ENCODE measurements at places on chromosomes 16 and 17.
A peak's percentile ranks its signal among the peaks of the same experiment; 100 is the strongest.

DNA sequence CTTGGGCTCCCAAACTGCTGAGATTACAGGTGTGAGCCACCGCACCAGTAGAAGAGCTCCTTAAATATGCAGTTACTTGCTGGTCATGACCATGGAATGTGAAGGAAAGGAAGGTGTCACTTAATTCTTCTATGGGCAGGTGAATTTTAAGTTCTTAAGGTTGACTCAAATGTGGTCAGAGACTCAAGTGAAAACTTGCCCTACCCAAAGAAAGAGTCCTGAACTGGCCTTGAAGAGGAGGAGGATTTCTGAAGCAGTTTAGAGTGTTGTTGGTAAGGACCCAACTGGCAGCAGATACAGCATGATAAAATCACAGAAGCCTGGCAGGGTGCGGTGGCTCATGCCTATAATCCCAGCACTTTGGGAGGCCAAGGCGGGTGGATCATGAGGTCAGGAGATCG lies 29.4 kb downstream of the CHD9 start:
- no peak for DNase-seq

- no peak for DNase-seq
These were observed 39.6 kb upstream of the DUSP14 start for GRCh38 chr17:37450112-37450511.

DNA sequence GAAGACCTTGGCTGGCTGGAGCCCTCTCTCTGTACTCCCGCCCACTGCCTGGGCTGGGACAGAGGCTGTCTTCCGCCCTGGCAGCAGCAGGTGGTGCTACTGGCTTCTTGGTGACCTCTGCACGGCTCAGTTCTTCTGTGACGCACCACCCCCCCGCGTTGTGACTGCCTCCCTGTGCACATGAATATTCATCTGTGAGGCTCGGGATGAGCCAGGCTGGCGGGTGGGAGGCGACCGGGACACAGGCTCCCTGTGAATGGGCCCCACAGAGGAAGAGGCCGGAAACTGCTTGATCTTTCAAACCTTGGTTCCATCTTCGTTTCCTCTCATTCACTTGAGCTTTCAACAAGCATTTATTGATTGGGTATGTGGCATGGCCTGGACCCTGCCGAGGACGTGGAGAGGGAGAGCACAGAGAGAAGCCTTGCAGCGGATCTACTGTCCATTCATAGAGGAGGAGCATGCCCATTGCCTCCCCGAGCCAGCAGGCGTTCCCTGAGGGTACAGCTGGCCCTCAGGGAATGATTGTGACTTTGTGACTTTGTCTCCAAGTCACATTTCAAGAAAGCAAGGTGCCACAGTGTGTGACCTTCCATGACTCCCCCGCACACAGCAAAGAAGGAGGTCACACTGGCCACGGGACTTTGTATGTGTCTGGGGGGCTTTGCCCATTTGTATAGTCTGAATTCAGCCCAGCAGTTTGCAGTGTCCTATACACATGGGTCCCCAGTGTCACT lies 45.0 kb downstream of the B9D1 start:
- DNase-seq: peak; percentile 39

- DNase-seq: peak; percentile 22
These were observed 611 bp downstream of the RRAD start for GRCh38 chr16:66924527-66925321.

DNA sequence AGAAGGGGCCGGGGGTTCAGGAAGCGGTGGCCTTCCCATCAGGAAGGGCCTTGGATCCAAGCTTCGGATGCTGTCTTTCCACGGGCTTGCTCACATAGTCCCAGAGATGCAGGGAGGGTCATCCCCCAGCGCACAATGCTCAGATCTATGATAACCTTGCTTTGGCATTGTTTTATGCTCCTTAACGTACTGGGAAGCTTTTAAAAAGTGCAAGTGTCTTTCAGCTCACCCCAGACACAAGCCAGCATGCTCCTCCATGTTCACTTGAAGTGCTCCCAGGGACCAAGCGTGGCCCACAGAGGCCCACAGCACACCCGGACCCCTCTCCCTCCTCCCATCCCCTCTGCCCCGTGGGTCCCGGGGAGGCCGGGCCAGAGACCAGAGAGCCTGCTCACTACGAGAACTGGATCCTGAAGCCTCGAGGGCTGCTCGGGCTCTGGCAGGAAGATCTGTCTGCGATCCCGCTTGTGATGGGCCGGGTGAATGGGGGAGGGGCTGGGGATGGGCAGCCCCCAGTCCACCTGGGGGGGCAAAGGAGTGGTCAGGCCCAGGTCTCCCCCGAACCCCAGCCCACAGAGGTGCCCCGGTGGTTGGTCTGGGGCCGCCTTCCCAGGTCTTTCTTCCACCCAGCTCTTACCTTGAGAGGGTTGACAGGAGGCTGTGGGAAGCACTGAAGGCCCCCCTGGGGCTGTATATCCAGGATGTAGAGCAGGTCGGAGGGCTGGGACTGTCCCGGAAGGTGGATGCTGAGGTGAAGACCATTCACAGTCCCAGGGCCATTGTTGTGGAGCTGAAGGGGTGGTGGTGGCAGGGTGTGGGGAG lies 11.8 kb upstream of the FAM171A2 start:
- no peak for DNase-seq

GRCh38 chr17:42182927-42183734 lies 2.1 kb downstream of the HCRT start:
- no peak for DNase-seq

DNA sequence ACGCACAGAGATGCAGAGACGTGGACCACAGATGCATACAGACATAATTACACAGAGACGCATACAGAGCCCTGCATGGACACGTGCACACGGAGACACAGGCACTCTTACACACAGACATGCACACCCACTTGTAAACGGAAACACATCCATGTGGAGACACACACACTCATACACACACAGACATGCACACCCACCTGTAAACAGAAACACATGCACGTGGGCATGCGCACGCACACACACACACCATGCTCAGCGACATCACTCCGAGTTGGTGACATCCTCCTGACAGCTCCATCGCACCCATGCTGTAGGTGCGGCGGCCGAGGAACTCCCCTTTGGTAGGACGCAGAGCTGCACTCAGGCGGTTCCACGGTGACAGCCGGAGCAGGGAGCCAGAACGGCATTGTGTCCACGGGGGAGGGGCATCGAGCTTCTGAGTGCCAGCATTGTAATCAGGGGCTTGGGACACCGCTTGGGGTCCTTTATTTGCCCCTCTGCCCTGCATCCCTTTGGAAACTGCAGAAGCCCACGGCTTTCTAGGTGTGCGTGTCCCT lies 233.5 kb downstream of the RBFOX3 start:
- no peak for DNase-seq

DNA sequence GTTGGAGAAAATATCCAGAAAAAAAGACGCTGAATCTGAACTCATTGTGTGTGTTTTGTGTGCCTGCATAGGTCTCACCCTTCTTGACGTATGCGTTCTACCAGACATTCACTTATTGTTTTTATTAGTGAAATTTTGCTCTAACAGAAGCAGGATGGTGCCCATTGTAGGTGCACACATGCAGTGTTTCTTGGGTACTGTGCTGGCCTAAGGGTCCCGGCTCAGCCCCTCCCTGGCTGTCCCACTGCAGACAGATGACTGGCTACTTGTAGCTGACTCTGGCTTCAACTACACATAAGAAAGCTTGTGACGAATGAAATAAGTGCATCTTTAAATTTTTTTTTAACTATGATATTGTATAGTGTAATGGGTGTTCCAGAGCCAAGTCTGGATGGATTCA lies 227.0 kb downstream of the CBLN1 start:
- DNase-seq: no peak

DNA sequence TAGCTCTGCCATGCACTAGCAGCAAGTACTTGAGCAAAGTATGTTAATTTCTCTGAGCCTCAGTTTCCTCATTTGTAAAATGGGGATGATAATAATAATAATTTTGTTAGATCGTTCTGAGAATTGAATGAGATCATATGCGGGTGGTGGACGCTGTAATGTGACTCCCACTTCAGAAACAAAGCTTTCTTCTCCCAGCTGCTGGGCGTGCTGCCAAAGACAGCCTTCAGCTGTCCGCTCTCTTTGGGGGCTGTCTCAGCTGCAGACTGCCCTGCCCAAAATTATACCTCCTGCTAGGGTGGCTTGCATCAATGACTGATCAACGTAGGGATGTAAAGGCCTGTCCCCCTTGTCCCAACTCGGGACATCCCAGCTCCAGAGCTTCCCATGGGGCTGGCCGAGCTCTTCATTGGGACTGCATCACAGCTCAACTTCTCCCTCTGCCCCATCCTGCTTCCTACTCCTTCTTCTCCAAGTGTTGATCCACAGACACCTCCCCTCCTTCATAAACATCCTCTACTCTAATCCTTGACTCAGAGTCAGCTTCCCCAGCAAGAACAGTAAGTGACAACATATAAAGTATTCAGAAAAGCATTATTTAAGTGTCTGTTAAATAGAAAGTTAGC lies 30.7 kb upstream of the CDH5 start:
- no peak for DNase-seq

GRCh38 chr16:85780281-85780680 lies 19.1 kb downstream of the EMC8 start:
- no peak for DNase-seq

DNA sequence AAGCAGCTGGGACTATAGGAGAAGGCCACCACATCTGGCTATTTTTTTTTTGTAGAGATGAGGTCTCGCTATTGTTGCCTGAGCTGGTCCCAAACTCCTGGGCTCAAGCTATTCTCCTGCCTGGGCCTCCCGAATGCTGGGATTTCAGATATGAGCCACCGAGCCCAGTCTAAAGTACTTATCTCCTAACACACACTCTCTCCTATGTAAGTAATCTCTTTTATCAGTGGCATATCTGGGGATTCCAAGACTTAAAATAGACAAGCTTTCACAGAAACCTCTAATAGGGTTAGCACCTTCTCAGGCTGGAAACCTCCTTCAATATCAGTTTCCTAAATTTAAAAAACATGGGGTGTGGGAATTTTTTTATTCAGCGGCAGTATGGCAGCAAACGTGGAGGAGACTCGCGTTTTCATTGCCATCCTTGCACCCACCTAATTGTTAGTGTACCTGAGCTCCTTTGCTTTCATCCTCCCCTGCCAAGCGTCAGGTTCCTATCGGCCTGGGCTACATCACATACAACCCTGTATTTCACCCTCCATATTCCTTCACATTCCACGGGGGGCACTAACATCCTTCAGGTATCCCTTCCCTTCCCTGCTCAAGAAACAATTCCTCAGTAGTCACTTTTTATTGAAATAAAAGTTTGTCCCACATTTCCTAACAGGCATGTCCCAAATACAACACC lies 1.1 kb downstream of the EZH1 start:
- DNase-seq: no peak

GRCh38 chr17:17876959-17877528 lies 40.3 kb upstream of the SREBF1 start:
- no peak for DNase-seq

DNA sequence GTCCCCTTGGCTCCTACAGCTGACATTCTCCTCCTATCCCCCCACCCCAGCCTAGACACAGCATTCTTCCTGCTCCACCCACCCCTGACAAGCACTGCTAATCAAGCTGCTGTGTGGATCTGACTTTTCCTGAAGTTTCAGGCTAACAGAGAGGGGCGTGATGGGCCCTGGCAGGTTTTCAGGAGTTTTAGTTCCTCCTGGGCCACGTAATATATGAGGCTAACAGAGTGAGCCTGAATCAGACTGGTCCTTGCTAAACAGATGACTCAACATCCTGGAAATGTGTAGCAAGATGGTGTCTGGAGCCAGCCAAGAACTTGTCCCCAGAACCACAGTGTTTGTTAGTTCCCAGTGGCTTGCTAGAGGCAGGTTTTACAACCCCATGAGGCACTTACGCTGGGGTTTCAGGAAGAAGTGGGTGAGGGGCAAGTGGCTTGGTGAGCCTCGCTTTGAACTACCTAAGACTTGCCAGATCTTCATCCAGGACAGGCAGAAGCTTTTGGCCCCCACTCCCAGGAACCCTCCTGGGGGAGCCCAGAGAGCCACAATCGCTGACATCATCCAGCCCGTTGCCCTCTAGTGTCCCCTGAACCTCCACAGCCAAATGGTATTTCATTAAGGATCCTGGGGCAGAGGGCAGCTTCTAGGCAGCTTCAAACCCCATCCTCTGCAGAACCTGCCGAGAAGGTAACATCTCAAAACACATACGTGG lies 15.9 kb downstream of the TMEM92 start:
- peak; percentile 58 for DNase-seq

DNA sequence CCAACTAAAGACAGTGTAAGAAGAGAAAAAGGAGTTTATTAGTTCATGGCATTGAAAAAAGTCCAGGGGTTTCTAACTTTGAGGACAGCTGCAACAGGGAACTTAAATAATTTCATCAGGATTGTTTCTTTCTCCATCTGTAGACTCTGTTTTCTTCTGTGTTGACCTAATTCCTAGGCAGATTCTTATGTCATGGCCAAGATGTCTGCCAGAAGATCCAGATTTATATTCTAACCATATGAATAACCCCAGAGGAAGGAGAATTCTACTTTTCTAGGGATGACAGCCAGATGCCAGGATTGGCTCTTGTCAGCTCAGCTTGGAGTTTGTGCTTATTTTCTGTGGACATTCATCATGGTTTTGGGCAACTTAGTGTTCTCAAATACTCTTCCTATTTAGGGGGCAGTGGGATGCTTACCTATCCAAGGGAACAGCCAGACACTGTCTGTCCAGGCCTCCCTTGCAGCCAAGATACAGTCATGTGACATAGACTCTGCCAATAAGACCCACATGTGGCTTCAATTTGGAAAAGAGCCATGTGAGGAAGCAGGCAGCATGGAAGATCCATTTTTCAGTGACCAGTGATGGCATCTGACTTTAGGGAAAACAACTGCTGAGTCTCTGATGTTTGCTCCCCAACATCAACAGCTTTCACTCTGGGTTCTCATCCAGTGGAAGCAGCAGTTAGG lies 18.2 kb downstream of the PCTP start:
- DNase-seq: no peak

DNA sequence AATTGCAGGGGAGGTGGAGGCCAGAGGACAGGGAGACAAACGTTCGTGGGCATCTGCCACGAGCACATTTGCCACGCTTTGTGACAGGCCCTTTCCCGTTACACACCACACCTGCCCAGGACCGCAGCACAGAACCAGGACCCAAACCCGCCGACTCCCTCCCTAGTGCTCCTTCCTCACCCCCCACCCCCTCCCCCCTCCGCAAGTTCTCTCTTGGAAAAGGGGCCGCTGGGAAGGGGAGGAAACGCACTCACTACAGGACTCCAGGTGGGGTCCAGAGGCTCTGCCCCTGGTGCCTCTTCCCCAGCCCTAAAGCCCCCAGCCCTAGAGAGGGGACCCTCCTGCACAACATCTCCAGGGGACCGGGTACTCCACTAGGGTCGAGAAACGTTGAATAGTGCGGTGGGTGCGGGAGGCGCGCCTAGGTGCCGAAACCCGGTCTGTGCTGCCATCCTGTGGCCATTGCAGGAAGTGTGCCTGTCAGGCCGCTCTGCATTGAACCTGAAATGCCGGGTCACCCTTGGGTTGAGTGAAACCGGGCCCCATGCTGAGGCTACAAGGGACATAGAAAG lies 21.9 kb upstream of the EIF1 start:
- peak; percentile 91 for DNase-seq
